NCI-H187 (cell line): ENCODE measurements at places on chromosomes 13 and 19.

- DNase-seq = no peak
Measured at GRCh38 chr13:73417012-73417615, 358.3 kb downstream of the KLF5 start.

GRCh38 chr13:114136576-114136975 is 4.2 kb upstream of the RASA3 start:
- DNase-seq = no peak

DNA sequence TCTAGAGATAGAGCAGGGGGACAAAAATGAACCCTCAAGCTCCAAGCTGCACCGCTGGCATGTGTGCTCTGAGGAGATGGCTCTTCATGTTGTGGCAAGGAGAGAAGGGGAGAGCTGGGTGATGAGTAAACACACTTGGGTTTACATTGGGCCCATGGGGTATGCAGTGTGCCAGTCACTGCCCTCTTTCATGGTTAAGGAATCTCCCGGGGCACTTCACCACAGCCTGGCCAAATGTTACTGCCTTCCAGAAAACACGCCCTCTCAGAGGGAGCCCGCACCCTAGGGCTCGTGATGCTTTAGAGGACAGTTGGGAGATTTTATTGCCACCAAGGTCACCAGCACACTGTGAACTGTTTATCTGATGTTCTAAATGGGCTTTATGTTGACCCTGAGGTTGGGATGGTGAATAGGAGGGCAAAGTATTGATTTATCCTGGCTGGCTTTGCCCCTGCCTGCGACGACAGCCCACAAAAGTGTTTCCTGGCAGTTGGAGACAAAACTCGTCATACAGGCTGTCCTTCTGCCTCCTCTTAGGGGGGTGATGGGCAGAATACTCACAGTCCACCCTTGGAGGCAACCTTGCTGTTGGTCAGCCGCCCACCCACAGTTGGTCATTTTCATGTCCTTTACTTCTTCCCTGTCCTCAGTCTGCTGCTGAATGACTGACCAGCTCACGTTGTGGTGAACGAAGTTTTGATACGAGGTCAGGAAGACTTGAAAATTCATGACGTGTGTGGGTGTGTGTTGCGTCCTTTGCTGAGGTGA is 156.9 kb downstream of the STK24 start:
- DNase-seq = no peak

DNA sequence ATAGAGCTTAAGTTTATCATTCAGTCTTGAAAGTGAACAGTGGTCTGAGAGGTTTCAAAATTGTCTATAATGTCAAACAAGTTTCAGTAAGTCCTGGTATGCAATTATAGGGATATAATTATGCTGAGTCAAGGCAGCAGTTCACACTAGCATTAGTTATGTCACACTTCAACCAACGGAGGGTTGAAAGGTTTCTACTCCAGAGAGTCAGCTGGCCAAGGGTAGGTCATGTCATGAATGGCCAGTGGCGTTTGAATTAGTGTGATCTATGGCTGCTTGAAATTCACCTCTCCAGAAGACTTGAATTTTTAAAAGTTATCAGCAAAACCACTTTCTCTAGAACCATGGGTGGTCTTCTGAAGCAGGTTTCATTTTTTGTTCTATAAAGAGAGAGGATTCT is 108.6 kb downstream of the TNFRSF19 start:
- no peak for DNase-seq

DNA sequence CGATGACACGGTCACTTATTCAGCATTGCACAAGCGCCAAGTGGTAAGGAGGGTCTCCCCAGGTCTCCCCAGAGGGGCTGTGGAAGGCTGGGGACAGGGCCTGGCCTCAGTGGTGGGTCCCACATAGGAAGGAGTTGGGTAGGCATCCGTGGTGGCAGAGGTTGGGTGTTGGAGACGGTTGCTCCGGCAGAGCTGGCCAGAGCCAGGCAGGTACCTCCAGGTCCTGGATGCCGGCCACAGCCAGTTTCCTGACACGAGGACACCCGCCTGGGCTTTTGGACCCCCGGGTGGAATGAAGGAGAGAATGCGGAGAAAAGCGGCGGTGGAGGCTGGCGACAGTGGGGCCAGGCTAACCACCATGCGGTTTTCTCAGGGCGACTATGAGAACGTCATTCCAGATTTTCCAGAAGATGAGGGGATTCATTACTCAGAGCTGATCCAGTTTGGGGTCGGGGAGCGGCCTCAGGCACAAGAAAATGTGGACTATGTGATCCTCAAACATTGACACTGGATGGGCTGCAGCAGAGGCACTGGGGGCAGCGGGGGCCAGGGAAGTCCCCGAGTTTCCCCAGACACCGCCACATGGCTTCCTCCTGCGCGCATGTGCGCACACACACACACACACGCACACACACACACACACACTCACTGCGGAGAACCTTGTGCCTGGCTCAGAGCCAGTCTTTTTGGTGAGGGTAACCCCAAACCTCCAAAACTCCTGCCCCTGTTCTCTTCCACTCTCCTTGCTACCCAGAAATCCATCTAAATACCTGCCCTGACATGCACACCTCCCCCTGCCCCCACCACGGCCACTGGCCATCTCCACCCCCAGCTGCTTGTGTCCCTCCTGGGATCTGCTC is 1.3 kb upstream of the FFAR1 start:
- DNase-seq = no peak

DNA sequence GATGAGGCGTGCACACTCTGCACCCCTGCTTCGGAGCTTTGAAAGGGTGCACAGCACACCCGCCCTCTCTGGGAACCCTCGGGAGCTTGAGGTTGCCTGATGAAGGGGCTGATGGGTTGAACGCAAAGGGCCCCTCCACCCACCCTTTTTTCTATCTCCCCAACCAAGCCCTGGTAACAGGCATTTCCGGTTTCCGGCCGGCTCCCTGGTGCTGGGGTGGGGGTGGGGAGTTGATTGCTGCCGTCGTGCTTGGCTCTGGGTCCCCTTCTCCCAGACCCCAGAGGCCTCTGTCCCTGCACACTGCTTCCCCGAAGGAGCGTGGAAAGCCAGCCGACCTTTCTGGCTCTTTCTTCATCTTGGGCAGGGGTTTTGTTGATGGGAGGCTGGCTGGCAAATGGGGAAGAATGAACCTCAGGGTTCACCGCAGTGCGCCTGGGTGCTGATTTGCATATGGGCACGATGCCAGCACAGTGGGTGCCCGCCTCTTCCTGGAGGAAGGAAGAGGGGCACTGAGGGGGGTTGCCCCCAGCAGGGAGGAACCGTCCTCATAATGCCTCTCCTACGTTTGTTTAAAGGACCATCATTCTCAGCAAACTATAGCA is 29.1 kb downstream of the VAV1 start:
- no peak for DNase-seq
